ENCODE measurements at places on chromosomes 2 and 18. TPM values are rescaled to one million over a fixed set of nuclear protein-coding genes. Genes with fewer than 3 reads are reported as not detected.

RNPEPL1 gene
- total RNA-seq = 94.2 TPM

SLC9A4 gene
- total RNA-seq = not detected

SULT1C4 gene
- 90.4 TPM for total RNA-seq

SP110 gene
- total RNA-seq = 10.3 TPM

TNS1 gene
- 61.0 TPM for total RNA-seq

LIMS3 gene
- 0.81 TPM for total RNA-seq

SERPINB7 gene
- total RNA-seq = not detected

ACMSD gene
- total RNA-seq = not detected

ANKRD30B gene
- not detected for total RNA-seq

DLX1 gene
- 0.16 TPM for total RNA-seq

CRYGC gene
- not detected for total RNA-seq

MYO1B gene
- total RNA-seq = 42.4 TPM

COL4A3 gene
- total RNA-seq = under 0.01 TPM

ADCYAP1 gene
- 4.6 TPM for total RNA-seq

RAD51AP2 gene
- total RNA-seq = not detected

LBX2 gene
- total RNA-seq = 6.7 TPM

KCNS3 gene
- total RNA-seq = 18.9 TPM

SERPINB11 gene
- total RNA-seq = not detected

COBLL1 gene
- 17.3 TPM for total RNA-seq

NGEF gene
- total RNA-seq = 0.98 TPM

LIPG gene
- total RNA-seq = 54.6 TPM

UGP2 gene
- total RNA-seq = 54.8 TPM

AFF3 gene
- 7.4 TPM for total RNA-seq

LHCGR gene
- not detected for total RNA-seq

TSGA10 gene
- total RNA-seq = 1.6 TPM

DAPL1 gene
- 5.3 TPM for total RNA-seq

Data from mesangial cell (primary cell).